SJSA1 (cell line): ENCODE measurements at places on chromosomes 5 and 9. TPM values are rescaled to one million over a fixed set of nuclear protein-coding genes. Genes with fewer than 3 reads are reported as not detected.
A peak's percentile ranks its signal among the peaks of the same experiment; 100 is the strongest.

GRCh38 chr9:119257592-119257991 is 111.6 kb downstream of the BRINP1 start:
- no peak for DNase-seq
- no peaks in the 10 kb centered on the region for H3K4me1 ChIP-seq
- H3K36me3 ChIP-seq, result no peaks in the 10 kb centered on the region
- no peaks in the 10 kb centered on the region for H3K27me3 ChIP-seq
- no peak overlapping the region for H3K27ac ChIP-seq

The TPD52L3 gene
- not detected in 2 replicates for total RNA-seq

DNA sequence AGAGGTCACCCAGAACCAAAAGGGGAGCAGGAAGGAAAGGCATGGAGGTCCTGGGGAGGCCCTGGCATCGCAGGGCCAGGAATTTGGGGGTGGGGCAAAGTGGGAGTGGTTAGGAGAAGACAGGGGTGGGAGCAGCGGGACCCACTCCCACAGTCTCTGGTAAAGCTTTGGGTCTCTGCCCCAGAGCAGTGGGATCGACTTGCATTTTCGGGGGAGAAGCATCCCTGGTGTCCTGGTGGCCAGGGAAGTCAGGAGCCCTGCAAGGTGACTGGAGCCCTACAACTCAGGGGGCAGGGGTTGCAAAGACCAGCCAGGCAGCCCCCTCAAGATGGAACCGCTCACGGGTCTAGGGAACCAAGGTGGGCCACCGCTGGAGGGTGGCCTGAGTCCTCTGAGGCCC is 22.4 kb upstream of the GTF3C5 start:
- H3K36me3 ChIP-seq, result no peaks in the 10 kb centered on the region
- no peak overlapping the region for H3K4me3 ChIP-seq
- no peak overlapping the region for H3K27ac ChIP-seq
- H3K4me1 ChIP-seq, result no peaks in the 10 kb centered on the region
- no peak for DNase-seq

DNA sequence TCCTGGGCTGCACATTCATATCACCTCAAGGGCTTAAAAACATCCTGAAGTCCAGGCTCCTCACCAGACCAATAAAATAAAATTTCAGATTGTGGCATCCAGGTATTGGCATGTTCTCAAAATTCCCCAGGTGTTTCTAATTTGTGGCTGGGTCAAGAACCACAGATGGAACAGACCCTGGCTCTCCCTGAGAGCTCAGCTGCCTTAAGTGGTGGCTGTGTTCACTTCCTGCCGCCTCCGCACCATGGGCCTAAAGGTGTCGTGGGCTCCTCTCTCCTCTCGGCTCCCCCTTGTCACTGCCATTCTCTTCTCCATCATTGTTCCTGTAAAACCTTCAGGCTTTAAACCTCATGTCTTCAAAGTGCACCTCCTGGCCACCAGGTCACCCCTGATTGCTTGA is 17.8 kb upstream of the CCNJL start:
- H3K36me3 ChIP-seq, result no peaks in the 10 kb centered on the region
- H3K27me3 ChIP-seq, result no peaks in the 10 kb centered on the region
- H3K4me3 ChIP-seq, result no peak overlapping the region
- peaks cover 27% of the 10 kb centered on the region for H3K4me1 ChIP-seq
- H3K27ac ChIP-seq, result no peak overlapping the region

DNA sequence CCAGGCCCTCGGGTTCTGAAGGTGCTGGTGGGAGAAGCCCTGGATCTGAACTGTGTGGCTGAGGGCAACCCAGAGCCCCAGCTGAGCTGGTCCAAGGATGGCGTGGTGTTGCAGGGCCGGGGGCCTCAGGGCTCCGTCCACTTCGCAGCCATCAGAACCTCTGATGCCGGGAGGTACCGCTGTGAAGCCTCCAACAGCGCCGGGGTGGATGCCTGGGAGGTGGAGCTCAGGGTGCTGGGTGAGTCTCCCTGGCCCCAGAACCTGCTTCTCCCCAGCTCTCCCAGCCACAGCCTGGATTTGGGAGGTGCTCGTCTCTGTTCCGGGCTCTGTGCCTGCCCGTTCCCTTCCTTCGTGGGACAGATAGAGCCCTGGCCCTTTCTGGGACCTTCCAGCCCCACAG is 75.6 kb downstream of the HMCN2 start:
- no peak overlapping the region for H3K27ac ChIP-seq
- no peaks in the 10 kb centered on the region; the same call in none of the 2 replicates for H3K4me1 ChIP-seq

DNA sequence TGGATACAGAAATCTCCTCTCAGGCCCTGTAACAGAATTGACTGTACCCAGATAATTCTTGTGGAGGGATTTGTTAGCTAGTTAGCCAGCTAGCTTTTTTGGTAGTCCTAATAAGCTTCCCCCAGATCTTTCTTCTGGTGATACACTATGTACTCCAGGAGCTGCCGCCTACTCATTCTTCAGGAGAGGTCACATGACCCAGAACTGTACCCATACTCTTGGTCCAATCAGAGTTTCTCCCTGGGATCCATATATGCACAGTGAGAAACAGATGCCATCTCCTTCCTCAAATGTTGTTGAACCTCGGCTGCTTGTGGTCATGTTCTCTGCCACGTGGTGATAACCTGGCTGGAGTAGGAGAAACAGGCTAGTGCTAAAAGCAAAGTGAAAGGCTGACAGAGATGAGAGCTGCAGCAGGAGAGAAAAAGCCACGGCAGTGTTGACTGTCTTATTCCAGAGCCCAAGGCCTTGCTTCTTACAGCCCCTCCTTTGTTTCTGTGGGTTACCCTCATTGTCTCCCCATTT is 123.0 kb upstream of the RFX3 start:
- no peaks in the 10 kb centered on the region for H3K27me3 ChIP-seq
- H3K4me3 ChIP-seq, result no peak overlapping the region
- DNase-seq, result no peak
- H3K27ac ChIP-seq, result no peak overlapping the region
- H3K36me3 ChIP-seq, result no peaks in the 10 kb centered on the region
- no peaks in the 10 kb centered on the region for H3K4me1 ChIP-seq

- DNase-seq, result no peak
- H3K27ac ChIP-seq, result no peak overlapping the region
- no peaks in the 10 kb centered on the region for H3K4me1 ChIP-seq
- H3K36me3 ChIP-seq, result no peaks in the 10 kb centered on the region
- H3K27me3 ChIP-seq, result no peaks in the 10 kb centered on the region
Observed at GRCh38 chr5:101539315-101539714, 636.2 kb upstream of the ST8SIA4 start.

The CCDC192 gene
- not detected in 2 replicates for total RNA-seq

DNA sequence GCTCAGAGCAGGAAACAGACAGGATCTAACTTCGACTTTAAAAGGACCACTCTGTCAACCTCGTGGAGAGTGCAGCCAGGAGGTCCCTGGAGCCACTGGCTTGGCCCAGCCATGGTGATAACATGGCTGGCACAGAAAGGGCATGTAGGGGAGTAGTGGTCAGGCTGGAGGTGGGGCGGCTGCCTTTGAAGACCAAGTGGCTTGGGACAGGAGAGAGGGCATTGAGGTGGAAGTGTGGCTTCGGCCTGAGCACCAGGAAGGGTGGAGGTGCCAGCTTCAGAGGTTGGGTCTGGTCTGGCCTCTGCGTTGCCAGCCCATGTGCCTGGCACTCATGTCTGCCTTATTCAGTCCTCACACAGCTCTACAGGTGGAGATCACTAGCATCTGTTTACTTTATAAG is 270.0 kb downstream of the NSG2 start:
- H3K4me1 ChIP-seq, result peaks cover 13% of the 10 kb centered on the region
- no peak overlapping the region for H3K27ac ChIP-seq
- H3K27me3 ChIP-seq, result peaks cover 2% of the 10 kb centered on the region; the same call in 1 of the 2 replicates
- no peak overlapping the region for H3K4me3 ChIP-seq

DNA sequence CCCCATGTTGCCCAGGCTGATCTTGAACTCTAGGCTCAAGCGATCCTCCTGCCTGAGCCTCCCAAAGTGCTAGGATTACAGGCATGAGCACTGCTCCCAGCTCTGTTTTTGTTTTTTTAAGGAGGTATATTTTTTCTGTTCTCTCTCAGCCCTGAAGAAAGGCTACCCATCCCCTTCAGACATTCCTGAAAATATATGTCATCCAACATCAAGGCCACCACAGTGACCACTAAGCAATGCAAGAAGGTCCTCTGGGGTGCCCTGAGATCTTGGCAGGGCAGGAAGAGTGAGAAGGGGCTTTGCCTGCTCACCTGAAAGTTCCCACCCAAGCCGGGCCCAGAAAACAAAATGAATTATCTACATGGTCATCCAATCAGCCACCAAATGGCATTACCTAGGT is 47.8 kb upstream of the IL17B start:
- H3K27me3 ChIP-seq, result no peaks in the 10 kb centered on the region
- H3K4me3 ChIP-seq, result no peak overlapping the region
- H3K36me3 ChIP-seq, result peaks cover 100% of the 10 kb centered on the region
- H3K27ac ChIP-seq, result peak overlapping the region; percentile 42
- peaks cover 69% of the 10 kb centered on the region for H3K4me1 ChIP-seq

The KCNIP1 gene
- 2.2 and 3.1 TPM in 2 replicates for total RNA-seq

The AGPAT2 gene
- total RNA-seq, result 30.1 and 34.0 TPM in 2 replicates

DNA sequence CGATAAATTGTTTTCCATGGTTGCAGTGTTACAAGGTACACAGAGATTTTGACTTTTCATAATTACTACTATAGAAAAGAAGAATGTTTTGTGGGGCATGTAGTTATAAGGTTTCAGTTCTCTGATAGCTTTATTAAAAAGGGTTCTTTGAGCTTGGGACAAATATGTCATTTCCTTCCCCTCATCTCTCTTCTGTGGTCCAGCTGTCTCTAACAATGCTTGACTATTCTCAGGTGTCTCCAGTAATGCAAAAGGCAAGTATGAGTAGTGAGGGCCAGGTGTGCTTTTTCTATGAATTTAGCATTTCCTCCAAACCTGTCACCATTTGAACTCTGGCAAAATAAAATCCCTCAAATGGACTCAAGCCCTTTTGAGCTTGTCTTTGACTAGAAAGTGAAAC is 84.3 kb downstream of the SLF1 start:
- H3K27ac ChIP-seq, result no peak overlapping the region
- H3K4me1 ChIP-seq, result no peaks in the 10 kb centered on the region
- H3K4me3 ChIP-seq, result no peak overlapping the region
- DNase-seq, result no peak
- H3K36me3 ChIP-seq, result no peaks in the 10 kb centered on the region
- H3K27me3 ChIP-seq, result no peaks in the 10 kb centered on the region

DNA sequence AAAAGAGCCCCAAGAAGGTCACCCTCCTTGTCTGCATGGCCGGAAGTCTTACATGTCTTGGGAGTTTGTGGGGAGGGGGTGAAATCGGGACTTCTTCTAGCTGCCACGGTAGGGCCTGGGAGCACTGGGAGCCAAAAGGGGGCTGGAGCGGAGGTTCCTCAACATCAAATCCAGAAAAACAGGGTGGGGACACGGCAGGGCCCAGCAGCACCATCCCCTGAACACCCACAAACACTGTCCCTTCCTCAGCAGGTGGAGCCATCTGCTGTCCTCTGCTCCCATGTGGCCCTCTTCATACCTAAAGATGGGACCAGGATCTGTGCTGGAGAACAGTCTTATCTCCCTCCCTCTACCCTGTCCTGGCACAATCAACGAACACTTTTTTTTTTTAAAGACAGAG is 2.7 kb downstream of the TERT start:
- H3K27me3 ChIP-seq, result peaks cover 44% of the 10 kb centered on the region
- no peak overlapping the region for H3K27ac ChIP-seq
- H3K4me3 ChIP-seq, result no peak overlapping the region

DNA sequence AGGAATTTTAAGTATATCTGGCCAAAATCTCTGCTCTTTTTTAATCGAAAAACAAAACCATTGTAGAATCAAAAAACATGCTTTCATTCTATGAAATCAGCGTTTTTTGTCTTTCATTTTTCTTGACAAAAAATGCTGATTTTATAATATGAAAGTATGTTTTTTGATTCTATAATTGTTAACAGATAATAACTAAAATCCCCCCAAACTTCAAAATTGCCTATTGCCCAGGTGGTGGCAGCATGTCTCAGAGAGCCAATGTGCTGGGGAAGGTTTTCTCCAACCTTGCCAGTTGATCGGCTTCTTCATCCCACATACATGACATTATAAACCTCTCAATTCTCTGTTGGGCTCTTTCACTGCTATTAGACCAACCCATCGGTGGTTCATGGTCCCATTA is 5.1 kb upstream of the SMIM15 start:
- H3K27me3 ChIP-seq, result no peaks in the 10 kb centered on the region
- peaks cover 8% of the 10 kb centered on the region; the same call in 1 of the 2 replicates for H3K4me1 ChIP-seq
- peaks cover 4% of the 10 kb centered on the region for H3K36me3 ChIP-seq
- no peak overlapping the region for H3K4me3 ChIP-seq

- H3K4me1 ChIP-seq, result no peaks in the 10 kb centered on the region
- DNase-seq, result no peak
- no peaks in the 10 kb centered on the region for H3K27me3 ChIP-seq
- no peak overlapping the region for H3K27ac ChIP-seq
Observed at GRCh38 chr5:171157276-171157675, 151.8 kb upstream of the TLX3 start.

The PCDHA8 gene
- 0.13 TPM in 1 of 2 replicates, not detected in the other for total RNA-seq

DNA sequence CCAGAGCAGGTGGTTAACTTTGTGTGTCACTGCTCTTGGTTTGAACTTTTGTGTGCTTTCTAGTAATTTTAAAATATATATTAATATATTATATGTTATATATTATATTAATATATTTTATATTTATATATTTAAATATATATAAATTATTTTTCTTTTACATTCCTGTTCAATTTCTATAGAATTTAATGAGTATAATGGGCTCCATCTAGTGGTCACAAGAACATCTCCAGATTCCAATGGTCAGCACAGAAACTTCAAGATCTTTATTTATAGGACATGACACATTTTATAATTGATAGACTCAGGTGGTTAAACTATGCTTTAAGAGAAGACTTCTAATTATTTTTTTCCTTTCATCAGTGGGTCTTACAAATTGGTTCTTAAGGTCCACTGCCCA is 39.1 kb downstream of the COL23A1 start:
- H3K27ac ChIP-seq, result no peak overlapping the region
- no peaks in the 10 kb centered on the region for H3K4me1 ChIP-seq
- no peak overlapping the region for H3K4me3 ChIP-seq
- no peaks in the 10 kb centered on the region for H3K27me3 ChIP-seq
- no peaks in the 10 kb centered on the region for H3K36me3 ChIP-seq

The SLC25A48 gene
- not detected in 2 replicates for total RNA-seq

DNA sequence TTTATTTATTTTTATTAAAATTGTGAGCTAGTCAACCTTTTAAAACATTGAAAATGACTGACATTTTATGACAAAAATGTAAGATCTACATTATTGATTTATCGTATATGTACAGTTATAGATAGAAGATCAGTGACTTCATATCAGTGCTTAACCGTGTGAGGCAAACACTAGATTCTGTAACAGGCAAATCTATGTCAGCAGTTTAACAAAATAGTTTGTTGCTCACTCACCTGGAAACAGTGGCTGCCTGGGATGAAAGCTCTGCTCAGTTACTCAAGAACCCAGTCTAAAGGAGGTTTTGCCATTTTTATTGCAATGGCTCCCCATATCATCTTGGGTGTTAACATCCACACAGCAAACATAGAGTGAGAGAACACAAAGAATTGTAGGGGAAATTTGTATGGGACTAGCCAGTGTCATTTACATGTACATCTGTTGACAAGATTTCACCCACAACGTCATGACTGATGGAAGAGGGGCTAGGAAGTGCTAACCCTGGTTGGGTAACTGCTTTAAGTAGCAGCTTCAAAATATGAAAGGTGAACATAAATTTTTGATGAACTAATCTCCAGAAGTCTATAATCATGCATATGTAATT is 49.0 kb downstream of the SGCD start:
- H3K36me3 ChIP-seq, result no peaks in the 10 kb centered on the region
- H3K4me3 ChIP-seq, result no peak overlapping the region
- H3K4me1 ChIP-seq, result no peaks in the 10 kb centered on the region
- no peaks in the 10 kb centered on the region for H3K27me3 ChIP-seq
- H3K27ac ChIP-seq, result no peak overlapping the region

The C5orf52 gene
- total RNA-seq, result not detected in 2 replicates
